ENCODE measurements at places on chromosomes 6 and 20. TPM values are rescaled to one million over a fixed set of nuclear protein-coding genes. Genes with fewer than 3 reads are reported as not detected.
A peak's percentile ranks its signal among the peaks of the same experiment; 100 is the strongest.

PHF20 gene
- 61.9 TPM for total RNA-seq

DNA sequence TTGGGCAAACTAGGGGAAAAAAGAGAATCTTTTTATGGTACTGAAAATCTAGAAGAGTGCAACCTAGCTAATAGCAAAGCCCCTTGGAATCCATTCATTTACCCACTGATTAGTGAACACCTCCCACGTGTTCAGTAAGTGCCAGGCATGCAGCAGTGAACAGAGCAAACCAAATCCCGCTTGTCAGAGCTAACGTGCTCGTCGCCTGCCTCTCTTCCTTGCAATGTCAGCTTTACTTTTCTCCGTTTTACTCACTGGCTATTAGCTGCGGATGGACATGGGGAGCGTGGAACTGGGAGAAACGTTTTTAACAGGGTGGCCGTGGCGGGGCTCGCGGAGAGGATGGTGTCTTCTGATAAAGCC, 120.4 kb downstream of the SYNDIG1 start:
- no peak for DNase-seq

DNA sequence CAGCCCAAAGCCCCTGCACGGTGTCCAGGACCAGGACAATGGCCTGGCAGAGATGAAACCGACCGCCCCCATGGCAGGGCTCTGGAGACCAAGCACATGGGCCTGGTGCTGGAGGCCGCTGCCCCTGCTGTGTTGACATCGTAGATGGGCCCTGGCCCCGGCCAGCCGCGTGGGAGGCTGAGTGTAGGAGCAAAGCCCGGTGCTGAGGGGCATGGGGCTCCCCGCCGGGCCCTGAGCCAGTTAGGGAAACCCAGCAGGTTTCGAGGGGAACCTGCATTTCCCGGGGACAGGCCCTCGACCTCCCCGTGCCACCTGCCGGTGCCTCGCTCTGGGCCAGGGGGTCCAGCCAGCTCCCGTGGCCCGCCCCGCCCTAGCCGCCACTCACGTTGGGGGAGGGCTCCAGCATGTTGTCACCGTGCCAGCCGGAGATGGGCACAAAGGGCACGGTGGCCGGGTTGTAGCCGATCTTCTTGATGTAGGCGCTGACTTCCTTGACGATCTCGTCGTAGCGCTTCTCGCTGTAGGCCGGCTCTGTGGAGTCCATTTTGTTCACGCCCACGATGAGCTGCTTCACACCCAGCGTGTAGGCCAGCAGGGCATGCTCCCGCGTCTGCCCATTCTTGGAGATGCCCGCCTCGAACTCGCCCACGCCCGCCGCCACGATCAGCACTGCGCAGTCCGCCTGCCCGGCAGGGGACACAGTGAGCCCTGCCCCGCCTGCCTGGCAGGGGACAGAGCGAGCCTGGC, 4.3 kb downstream of the EEF1A2 start:
- peak; percentile 30 for DNase-seq

GRCh38 chr6:168217216-168217879, 102.2 kb downstream of the DACT2 start:
- no peak for DNase-seq

- DNase-seq, result no peak
Measured at GRCh38 chr6:97215157-97215769, 67.8 kb downstream of the MMS22L start.

- DNase-seq, result no peak
Measured at GRCh38 chr6:37821446-37821845, 1.9 kb downstream of the ZFAND3 start.

DNA sequence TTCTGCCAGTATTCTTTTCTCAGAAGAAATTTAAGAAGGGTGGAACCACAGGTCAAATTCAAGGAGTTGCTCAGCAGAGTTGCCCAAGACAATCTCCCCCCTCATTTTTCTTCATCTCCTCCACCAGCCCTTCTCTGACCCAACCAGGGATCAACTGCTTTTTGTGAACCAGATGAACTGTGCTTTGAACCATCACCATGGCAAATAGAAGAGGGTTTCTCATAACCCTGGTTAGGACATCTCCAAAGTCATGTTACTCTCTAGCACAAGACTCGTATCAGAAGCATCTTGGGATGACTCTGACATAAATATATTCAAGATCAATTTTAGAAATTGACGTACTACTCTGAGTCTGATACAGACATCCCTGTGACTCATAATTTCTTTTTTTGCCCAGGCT, 130.7 kb downstream of the ALDH8A1 start:
- DNase-seq, result no peak

GRCh38 chr6:2944405-2945152, 26.8 kb downstream of the SERPINB6 start:
- no peak for DNase-seq

HLA-DQA2 gene
- not detected for total RNA-seq

DNA sequence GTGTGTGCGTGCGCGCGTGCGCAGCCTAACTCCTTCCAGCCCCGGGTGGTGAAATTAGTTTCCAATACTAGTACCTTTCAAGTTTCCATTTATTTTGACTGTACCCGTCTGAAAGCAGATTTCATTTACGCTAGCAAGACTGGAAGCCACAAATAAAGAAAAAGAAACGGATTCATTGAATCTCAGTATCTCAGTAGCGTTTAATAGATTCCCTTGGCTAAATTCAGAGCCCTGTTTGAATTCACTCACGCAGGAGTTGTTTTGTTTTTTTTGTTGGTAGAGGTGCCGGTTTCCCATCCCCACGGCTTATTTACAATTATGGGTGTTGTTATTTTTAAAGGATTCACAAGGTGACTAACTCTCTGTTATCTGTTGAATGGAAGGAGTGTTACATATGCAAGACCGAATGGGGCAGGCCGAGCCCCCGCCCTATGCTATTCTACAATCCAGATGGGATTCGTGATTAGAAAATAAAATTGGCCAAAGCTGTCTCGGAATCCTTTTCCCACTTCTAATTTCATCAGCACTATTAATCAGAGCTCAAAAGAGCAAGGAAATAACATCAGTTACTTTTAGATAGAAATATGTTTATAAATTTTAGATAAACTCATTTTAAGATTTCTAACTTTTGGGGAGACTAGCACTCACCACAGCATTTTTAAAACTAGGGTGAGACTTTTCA, 2.3 kb upstream of the INSM1 start:
- no peak for DNase-seq

GNMT gene
- total RNA-seq, result 1.0 TPM

DNA sequence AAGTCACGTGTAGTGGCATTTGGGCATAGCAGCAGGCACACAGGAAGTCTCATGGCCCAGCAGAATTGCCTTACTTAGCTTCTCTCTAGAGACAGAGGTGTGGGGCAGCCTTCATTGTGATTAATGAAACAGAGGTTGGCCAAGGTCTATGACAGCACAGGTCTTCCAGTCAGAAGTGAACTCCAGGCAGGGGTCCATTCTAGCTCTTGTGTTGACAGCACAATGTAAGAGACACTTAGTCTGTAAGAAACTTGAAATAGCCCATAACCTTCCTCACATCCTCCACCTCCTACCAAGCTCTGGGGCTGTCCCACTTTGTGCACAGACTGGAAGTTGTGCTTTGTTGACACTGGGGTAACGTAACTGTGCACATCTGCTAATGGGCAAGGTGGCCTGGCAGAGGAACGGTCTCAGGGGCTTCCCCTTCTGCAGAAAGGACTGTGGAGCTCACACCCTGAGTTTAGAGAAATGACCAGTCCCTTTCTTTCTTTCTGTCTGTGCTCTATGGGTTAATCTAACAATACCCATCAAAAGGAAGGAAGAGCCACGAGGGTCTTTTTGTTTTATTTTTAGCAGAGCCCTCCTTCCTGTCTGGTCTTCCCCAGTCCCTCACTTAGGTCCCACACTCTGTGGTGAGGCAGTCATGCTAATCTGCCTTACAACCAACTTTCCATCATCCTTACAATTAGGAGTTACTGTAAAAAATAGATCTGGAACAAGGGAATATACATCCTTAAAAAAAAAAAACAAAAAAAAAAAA, 35.6 kb upstream of the TAGAP start:
- DNase-seq, result no peak

DNA sequence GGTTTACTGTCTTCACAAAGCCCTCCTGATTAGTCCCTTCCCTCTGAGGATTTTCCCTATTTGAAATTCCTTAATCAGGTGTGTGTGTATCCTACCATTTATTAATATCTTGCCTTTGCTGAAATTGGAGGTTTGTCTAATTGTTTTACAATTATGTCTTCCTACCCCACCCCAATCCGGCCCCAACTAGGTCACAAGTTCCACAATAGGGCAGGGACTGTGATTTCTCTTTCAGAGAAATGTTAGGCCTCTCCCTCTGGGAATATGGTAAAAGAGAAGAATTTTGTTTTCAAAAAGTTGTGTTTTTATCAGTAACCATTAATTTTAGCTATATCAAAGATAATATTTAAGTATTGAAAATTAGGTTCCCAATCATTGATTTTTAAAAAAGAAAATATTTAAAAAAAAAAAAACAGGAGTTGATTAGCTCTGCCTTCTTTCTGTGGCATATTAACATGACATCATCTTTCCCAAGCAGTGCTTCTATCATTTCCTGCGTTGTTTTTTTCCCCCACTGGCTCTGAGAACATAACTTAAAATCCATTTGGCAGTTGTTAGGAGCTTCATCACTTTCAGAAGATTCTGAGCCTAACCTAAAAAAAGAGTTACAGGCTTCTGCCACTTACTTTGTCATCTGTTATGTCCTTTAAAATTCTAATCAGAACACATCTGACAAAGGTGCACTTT, 36.1 kb downstream of the BLOC1S5 start:
- no peak for DNase-seq

All from activated naive CD8-positive, alpha-beta T cell treated with anti-CD3 and anti-CD28 coated beads, Interleukin-2, amount 10 ng/mL, durations not matched to agents 7 days and 5 days (primary cell).